ENCODE measurements at places on chromosomes 12 and 14.

- no peak for DNase-seq
Observed at GRCh38 chr14:57960946-57961785, 95.3 kb upstream of the SLC35F4 start.

DNA sequence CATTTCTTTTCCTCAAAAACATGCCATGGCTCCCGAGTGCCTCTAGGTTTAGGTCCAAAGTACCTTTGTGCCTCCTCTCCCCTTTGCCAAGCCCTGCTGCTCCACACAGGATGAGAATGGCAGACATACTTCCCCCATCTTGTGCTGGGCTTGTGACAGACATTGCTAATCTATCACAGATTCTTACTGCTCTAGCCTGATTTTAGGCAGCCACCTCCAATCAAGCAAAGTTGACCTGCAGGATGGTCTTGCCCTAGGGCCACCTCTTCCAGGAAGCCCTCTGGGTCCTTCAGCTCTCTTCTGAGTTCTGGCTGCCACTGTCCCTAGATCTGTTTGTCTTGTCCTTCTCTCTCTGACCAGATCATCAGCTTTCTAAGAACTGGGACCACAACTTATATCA, 20.5 kb downstream of the FOXN4 start:
- no peak for DNase-seq

DNA sequence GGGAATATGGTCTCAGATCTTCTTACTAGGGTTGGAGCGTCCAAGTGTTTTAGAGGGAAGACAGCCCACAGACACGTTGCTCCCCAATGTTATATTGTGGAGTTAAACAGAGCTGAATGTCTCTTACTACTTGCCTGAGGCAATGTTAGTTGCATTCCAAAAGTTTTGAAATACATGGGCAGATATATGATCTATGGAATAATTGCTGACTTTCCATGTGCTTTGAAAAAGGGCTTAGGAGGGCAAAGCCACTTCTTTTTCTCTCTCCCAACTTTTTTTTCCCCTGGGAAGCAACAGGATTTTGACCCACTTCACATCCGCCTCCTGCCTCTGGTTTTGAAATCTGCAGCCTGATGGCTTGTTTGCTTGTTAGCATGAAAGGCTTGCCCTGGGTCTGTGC, 33.7 kb upstream of the PAX9 start:
- no peak for DNase-seq

DNA sequence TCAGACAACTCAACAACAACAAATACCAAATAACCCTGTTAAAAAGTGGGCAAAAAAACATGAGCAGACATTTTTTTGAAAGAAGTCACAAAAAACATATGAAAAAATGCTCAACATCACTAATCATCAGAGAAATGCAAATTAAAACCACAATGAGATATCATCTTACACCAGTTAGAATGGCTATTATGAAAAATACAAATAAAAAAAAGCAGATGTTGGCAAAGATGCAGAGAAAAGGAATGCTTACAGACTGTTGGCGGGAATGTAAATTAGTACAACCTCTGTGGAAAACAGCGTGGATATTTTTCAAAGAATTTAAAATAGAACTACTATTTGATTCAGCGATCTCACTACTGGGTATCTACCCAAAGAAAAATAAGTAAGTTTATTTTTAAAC, 114.0 kb downstream of the SLC38A4 start:
- DNase-seq: no peak

GRCh38 chr14:29846339-29847055, 81.2 kb downstream of the PRKD1 start:
- DNase-seq: no peak

DNA sequence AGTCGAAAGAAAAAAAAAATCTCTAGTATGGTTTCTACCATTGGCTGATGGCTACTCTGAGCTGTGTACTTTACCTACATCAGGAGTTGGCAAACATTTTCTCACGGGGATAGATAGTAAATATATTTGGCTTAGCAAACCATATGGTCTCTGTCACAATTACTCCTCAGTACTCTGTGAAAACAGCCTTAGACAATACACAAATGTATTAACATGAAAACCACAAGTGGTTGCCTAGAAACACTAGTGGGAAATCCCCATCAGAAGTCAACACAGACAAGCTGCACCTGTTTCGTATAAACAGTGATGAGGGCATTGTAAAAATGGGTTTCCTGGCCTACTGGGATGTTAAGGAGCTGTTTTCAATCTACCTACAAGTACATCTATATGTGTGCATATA, 84.6 kb upstream of the NAV3 start:
- DNase-seq: peak; percentile 47

DNA sequence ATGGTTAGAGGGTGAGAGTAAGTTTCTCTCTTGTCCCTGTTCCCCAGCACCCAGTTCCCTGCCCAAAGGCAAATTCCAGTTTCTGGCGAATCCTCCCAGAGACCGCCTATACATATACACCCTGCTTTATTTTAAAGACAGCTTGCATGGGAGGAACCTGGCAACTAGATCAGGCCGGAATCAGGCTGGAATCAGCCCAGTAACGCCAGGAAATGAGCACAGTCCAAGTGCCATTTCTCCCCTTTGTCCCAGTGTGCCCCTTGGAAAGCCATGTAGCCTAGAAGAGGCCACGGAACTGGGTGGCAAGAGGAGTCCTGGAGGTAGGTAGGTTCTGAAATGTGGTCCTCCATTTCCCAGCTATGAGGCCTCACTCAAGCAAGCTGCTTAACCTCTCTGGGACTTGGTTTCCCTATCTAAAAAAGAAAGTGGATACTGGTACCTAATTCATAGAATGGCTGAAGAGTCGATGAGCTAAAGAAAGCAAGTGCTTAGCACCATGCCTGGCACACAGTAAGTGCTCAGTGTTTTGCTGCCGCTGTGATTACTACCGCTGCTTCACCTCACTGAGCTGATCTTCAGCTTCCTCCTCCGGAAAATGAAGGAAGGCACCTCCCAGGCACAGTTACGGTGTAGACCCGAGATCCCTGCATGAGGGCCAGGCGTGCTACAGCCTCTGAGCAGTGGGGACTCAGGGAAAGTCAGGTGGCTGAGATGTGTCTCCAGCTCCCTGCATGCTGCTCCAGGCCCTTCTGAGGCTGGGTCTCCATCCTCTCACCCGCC, 36.4 kb downstream of the PITPNM2 start:
- DNase-seq: peak; percentile 44

- DNase-seq: no peak
Observed at GRCh38 chr12:74514098-74514872, 23.4 kb upstream of the ATXN7L3B start.

DNA sequence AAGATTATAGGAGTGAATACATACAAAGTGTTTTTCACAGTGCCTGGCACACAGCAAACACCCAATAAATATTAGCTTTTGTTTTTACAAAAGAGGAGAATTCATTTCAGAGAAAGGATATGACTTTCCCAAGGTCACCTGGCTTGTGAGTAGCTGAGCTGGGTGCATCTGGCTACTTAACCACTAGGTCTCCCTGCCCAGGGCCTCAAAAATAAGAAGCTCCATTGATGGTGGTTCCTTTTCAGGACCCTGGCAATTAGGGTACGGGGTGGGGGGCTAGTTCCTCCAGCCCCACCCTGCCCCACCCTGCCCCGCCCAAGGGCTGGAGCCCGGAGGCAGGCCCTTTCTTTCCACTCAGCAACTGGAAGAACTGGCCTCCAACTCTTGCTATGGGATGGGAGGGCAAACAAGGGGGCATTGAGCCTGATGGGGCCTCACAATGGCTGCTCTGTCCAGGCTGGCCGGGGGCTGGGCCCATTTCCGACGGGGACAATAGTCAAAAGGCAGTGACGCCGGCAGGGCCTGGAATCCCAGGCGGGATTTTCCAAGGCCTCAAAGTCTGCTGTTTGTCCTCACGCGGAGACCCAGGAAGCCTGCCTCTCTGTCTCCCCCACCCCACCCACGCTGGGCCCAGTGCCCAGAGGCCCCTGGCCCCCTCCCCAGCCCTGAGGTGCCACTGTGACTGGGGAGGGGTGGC, 8.2 kb upstream of the ATG101 start:
- no peak for DNase-seq

DNA sequence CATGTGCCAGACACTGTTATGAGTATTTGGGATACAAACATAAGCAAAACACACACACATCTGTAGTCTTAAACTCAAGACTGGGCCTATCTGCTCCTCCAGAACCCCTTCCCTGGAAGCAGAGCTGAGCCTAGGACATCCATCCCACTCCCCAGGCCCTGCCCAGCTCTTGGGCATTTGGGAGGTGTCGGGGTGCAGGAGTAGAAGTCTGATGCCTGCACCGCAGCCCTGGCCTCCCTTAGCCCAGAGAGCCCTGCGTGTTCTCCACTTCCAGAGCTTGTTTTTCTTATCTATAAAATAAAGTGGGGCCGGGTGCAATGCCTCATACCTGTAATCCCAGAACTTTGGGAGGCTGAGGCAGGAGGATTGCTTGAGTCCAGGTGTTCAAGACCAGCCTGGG, 11.7 kb downstream of the HSP90AA1 start:
- DNase-seq: no peak

DNA sequence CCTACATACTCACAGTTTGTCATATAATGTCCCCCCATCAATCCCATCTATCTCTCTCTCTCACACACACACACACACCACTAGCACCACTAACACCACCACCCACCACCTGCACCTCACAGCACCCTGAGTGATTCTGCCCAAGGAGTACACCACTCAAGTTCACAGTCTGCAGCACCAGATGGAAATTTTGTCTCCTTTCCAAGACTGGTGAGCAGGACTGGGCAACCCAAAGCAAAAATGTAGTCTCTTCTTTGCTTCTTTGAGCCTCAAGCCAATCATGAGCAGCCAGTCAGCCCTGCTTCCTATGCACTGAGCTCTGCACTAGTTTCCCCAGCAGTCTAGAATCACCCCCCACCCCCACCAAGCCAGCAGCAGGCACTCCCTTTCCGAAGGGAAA, 15.0 kb upstream of the ARMH4 start:
- DNase-seq: no peak

DNA sequence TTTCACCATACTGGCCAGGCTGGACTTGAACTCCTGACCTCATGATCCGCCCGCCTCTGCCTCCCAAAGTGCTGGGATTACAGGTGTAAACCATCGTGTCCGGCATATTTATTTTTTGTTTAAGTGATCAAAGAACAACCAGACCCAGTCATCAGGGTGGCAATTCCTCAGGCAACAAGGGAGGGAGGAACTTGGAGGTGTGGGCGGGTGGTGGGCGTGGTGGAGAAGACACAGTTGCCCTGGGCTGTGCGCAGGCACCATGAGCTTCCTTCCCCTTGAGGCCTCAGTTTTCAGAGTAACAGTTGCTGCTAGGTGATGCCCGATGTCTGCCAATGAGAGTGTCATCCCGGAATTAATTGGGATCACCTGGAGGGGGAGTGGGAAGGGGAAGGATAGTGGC, 191.7 kb downstream of the ALG10 start:
- no peak for DNase-seq

- DNase-seq: peak; percentile 40
Observed at GRCh38 chr14:103626146-103626850, 2.7 kb upstream of the KLC1 start.

DNA sequence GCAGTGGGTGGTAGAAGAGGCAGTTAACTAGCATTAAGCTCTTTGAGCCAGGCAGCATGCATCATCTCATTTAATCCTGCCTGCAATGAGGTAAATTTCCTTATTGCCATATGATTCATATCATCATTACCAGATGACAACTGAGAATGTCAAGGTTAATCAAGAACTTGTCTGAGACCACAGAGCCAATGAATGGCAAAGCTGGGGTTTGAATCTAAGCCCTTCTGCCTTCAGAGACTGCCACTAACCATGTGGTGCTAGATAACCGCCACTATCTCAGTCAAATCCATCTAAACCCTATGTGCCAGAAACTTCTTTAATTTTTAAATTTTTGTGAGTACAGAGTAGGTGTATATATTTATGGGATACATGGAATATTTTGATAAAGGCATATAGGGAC, 77.8 kb upstream of the GRIP1 start:
- DNase-seq: no peak

DNA sequence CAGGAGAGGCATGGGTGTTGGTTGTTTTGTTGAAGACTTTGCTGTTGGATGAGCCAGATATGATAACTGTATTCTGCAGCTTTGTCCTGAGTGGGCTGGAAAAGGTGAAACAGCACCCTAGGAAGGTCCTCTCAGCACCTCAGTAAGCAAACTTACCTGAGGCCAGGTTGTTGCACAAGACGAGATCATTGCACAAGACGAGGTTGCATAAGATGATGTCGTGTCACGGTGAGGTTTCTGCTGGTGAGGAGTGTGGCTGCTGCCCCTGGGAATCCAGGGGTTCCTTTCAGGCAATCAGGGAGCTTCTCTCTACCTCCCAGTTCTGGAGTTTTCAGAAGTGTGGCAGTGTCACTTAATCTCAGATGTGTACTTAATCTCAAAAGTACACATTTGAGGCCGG, 85.6 kb downstream of the GLT1D1 start:
- DNase-seq: no peak

GRCh38 chr14:69353168-69353567, 44.9 kb downstream of the ERH start:
- no peak for DNase-seq

- no peak for DNase-seq
Observed at GRCh38 chr12:38711054-38711453, 194.3 kb downstream of the CPNE8 start.

- no peak for DNase-seq
Observed at GRCh38 chr12:32612658-32613614, 66.2 kb upstream of the DNM1L start.

GRCh38 chr12:57853864-57854556, 7.5 kb upstream of the CTDSP2 start:
- no peak for DNase-seq

- no peak for DNase-seq
Observed at GRCh38 chr12:8672381-8672780, 9.8 kb upstream of the MFAP5 start.

DNA sequence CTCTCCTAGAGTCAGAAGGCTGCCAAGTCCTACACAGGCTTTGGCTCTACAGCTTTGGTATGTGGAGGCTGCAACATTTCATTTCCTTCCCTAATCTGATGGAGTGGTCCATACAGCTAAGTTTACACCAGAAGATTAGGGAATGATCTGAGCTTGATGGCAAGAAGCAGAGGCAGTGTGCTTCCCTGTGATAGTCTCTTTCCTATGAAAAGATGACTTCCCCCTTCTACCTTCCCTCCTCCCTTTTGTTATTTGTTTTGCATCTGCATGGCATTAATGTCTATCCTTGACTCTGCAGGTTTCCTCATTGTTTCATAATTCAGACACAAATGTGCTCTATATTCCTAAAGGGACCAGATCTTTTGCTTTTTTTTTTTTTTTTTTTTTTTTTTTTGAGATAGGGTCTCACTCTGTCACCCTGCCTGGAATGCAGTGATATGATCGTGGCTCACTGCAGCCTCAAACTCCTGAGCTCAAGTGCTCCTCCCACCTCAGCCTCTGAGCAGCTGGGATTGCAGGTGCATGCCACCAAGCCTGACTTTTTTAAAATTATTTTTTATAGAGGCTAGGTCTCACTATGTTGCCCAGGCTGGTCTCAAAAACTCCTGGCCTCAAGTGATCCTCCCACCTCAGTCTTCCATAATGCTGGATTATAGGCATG, 76.3 kb downstream of the GRIP1 start:
- DNase-seq: no peak

DNA sequence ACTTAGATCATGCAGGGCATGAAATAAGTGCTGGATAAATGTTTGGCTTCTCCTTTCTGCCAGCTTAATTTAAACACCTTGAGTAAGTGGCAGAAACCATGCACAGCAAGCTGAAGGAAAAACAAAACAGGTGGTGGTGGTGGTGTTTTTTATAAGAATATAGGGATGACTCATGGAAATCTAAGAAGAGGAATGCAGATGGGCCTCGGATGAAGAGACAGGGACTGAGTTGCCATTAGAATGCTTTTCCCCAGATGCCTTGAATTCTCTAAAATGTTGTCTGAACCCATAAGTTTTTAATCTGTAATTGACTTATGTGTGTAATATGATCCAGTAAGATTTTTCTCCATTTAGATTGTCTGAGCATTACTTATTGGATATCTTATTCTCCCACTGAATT, 93.1 kb upstream of the ZDHHC17 start:
- DNase-seq: no peak

Data from B cell (primary cell).